Myocyte (in vitro differentiated cells): ENCODE measurements at places on chromosomes 5 and 9. TPM values are rescaled to one million over a fixed set of nuclear protein-coding genes. Genes with fewer than 3 reads are reported as not detected.

JAK2 gene
- 10.7 and 13.3 TPM in 2 replicates for total RNA-seq

SPINK7 gene
- total RNA-seq, result not detected in 2 replicates

DNA sequence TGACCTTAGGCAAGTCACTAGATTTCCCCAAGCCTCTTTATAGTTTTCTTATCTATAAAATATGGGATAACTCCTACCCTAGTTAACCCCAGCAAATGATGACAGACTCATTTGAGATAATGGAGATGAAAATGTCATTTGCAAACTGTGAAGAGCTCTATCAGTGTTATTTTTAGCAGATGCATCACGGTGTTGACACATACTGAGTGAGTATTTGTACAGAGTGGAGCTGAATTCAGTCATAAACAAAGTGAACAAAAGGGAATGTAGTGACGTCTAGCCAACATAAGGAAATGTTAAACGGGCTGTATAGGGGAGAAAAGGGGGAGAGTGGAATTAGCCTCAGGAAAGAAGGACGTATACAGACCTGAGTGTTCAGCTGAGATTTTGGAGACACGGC is 75.9 kb downstream of the NMUR2 start:
- no peak for DNase-seq

GRCh38 chr5:168583742-168584482 is 4.7 kb upstream of the PANK3 start:
- DNase-seq, result no peak
